Esophagus squamous epithelium (tissue), 5 donors: ENCODE measurements at places on chromosomes 5 and 9.

- DNase-seq: no peak
Observed at GRCh38 chr5:14760548-14761002, 96.1 kb downstream of the OTULIN start.

DNA sequence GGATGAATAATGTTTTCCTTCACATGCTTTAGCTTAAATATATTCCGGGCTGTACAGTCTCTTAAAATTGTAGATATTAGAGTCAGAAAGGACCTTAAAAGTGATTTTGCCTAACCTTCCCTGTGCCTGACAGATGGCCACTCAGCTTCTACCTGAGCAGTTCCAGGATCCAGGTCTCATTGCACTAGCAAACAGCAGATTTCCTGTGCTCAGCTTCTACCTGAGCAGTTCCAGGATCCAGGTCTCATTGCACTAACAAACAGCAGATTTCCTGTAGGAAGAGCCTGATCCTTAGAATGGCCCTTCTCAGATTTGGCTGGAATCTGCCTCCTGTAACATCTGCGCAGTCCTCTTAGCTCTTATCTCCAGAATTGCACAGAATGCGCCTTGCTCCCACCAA is 219.8 kb downstream of the AOPEP start:
- DNase-seq: no peak

GRCh38 chr5:100667161-100667630 is 132.0 kb downstream of the FAM174A start:
- no peak for DNase-seq

GRCh38 chr9:114400219-114400618 is 12.4 kb upstream of the AKNA start:
- DNase-seq: no peak

- DNase-seq: no peak
Observed at GRCh38 chr5:37533851-37534250, 154.7 kb downstream of the WDR70 start.
